ENCODE measurements at places on chromosomes 1 and 21. TPM values are rescaled to one million over a fixed set of nuclear protein-coding genes. Genes with fewer than 3 reads are reported as not detected.

- no peak for DNase-seq
Observed at GRCh38 chr1:242425232-242425631, 99.3 kb downstream of the PLD5 start.

The CD53 gene
- total RNA-seq: 17.2 TPM

DNA sequence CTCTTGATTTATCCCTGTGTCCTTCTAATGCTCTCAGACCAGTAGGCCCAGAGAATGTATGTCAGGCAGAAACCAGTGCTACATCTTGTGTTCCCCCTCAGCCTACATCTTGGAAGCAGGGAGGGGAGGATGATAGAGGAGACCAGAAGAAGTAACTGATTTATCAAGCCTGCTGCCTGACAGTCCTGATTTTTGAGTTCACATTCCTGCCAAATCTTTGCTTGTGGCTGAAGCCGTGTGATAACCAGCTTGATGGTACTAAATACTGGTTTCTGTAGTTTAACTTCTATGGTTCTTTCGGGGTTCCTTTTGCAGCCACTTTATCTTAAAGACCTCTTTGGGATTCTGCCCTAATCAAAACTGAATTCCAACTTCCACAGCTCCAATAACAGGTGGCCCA is 59.7 kb upstream of the WDR26 start:
- DNase-seq: no peak

GRCh38 chr1:31605908-31606427 is 11.5 kb upstream of the HCRTR1 start:
- DNase-seq: no peak

DNA sequence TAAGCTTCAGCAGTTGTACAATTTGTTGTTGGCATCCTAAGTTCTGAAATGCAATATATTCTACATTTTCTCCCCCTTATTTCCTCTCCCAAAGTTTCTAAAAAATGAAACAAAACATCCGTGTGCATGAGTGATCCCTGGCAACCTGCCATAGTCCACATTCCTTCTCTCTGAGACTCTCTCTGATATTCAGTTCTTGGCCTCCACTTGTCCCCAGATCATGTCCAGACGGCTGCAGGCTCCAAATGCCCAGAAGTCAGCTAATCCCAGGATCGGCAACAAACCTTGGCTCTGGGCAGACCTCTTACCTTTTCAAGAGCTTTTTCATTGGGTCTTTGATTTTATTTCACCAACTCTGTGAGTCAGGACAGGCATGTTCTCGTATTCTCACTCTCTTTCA is 187.8 kb downstream of the ETS2 start:
- no peak for DNase-seq

GRCh38 chr1:193083365-193084088 is 21.7 kb downstream of the GLRX2 start:
- no peak for DNase-seq

- DNase-seq: no peak
Observed at GRCh38 chr1:9852410-9853248, 28.9 kb upstream of the CLSTN1 start.

DNA sequence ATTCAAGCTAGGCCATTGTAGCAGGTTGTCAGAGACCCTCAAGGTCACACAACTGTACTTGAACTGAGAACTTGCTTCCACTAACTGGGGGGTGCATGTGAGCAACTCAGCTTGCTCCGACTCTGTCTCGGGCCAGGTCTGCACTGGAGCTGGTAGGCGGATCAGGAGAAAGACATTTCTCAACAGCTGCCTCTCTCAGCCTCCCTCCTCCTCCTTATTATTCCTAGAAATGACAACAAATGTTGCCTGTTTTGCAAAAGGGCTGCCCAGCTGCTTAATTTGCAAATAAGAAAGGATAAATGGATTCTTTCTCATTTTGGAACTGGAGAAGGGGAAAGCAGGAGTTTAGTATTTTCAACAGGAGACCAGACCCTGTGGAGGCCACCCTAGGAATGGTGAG is 140.5 kb downstream of the RHOU start:
- no peak for DNase-seq

- DNase-seq: no peak
Observed at GRCh38 chr1:220217383-220217988, 54.8 kb downstream of the RAB3GAP2 start.

The LRRIQ3 gene
- 0.49 TPM for total RNA-seq

The MLLT11 gene
- total RNA-seq: 4.9 TPM

GRCh38 chr1:117585086-117585485 is 20.8 kb upstream of the TENT5C start:
- DNase-seq: no peak

The ARHGEF2 gene
- 61.8 TPM for total RNA-seq

The IARS2 gene
- total RNA-seq: 82.3 TPM

The AGBL4 gene
- total RNA-seq: 0.14 TPM

- peak; percentile 60 for DNase-seq
Observed at GRCh38 chr21:37338671-37339551, 27.7 kb upstream of the DYRK1A start.
